ENCODE measurements at places on chromosomes 7 and 10. TPM values are rescaled to one million over a fixed set of nuclear protein-coding genes. Genes with fewer than 3 reads are reported as not detected.

DNA sequence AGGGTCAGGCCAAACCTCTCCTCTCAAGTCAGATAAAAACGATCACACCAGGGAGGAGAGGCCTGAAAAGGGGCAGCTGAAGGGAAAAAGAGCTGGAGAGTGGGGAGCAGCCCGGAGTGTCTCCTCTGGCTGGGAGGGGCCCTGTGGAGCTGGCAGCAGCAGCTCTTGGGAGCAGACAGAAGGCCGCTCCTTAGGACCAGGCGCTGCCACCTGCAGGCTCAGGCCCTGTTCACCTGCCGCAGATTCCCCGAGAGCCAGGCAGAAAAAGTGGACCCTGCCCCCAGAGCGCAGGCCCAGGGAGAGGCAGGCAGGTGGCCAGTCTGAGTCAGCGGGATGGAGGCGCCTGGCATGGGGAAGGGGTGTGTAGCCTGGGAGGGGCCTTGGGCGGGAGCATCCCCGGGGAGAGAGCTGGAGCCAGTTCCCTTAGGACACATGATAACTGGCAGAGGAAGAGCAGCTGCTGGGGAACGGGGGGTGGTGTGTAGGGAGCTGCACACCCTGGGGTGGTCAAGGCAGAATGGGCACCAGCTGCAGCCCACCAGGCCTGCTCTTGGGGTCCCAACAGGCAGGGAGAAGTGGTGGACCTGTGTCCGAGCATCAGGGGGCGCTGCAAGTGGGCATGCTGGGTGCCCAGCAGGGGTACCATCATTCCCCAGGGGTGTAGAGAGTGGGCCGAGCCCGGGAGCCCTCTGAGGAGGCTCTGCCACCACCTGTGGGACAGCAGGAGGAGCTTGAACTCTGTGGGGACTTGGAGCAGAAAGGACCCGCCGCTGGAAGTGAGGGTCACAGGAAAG, 177.2 kb upstream of the RHEB start:
- H3K27me3 ChIP-seq, result no peaks in the 10 kb centered on the region
- no peak for DNase-seq
- H3K36me3 ChIP-seq, result no peaks in the 10 kb centered on the region
- H3K4me3 ChIP-seq, result no peak overlapping the region

DNA sequence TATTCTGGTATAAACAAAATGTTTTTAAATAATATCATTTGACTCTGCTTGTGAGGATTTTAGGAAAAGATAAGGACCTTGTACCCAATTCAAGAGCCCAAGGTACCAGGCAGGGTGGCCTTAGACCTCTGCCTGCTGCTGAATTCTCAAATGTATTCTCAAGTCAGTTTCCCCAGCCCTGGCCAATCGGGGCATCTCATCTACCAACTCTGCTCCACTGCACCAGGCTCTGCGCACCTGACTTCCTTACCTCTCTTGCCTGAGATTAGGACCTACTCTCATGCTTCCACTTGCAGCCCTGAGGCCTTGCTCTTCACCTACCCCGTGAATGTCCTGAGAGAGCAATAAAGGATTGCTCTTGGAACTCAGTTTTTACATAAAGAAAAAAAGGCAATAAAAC, 69.6 kb upstream of the EZH2 start:
- H3K4me1 ChIP-seq, result no peaks in the 10 kb centered on the region
- H3K4me3 ChIP-seq, result no peak overlapping the region
- H3K27ac ChIP-seq, result no peak overlapping the region

The GCK gene
- total RNA-seq, result 6.7 TPM

GRCh38 chr10:87918254-87918859, 54.9 kb downstream of the PTEN start:
- H3K27ac ChIP-seq, result no peak overlapping the region
- DNase-seq, result no peak
- H3K4me1 ChIP-seq, result peaks cover 37% of the 10 kb centered on the region
- no peaks in the 10 kb centered on the region for H3K27me3 ChIP-seq
- peaks cover 41% of the 10 kb centered on the region for H3K36me3 ChIP-seq
- no peak overlapping the region for H3K4me3 ChIP-seq

The KLF14 gene
- total RNA-seq, result 0.55 TPM

The ZPBP gene
- total RNA-seq, result not detected

DNA sequence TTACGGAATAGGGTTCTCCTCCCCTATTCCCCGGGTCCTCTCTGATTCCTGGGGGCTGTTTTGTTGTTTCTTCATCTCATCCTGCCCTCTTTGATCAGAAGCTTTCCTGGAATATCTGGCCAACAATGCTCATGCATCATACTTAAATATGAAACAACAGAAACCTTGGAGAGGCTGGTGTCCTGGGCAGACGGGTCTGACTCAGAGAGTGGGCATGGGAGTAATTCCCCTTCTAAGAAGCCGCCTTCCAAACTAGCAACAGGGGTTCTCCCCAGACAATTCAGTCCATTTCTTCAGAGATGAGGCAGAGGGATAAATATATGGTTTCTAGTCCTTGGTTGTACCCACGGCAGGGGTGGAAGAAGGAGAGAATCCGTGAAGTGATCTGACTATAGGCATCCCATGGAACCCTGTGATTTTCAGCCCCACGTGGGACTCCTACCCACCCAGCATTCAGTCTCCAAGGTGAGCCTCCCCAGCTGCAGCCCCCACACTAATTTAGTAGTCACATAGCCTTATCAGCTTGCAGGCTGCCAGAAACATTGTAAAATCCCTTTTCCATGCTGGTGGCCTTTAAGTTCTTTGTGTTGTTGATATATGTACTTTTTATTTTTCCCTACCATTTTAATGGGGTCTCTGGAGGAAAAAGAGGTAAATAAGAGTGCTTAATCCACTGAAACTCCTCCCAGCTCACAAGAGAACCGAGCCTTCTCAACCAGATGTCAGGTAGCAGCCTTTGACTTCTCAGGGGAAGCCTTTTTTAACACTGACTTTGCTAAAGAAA, 119.2 kb downstream of the SFMBT2 start:
- H3K27me3 ChIP-seq, result peaks cover 46% of the 10 kb centered on the region
- H3K4me3 ChIP-seq, result no peak overlapping the region
- no peak overlapping the region for H3K27ac ChIP-seq

- no peaks in the 10 kb centered on the region for H3K4me1 ChIP-seq
- H3K27ac ChIP-seq, result no peak overlapping the region
- no peak for DNase-seq
- H3K27me3 ChIP-seq, result no peaks in the 10 kb centered on the region
Measured at GRCh38 chr7:96400518-96400917, 78.6 kb upstream of the SLC25A13 start.

DNA sequence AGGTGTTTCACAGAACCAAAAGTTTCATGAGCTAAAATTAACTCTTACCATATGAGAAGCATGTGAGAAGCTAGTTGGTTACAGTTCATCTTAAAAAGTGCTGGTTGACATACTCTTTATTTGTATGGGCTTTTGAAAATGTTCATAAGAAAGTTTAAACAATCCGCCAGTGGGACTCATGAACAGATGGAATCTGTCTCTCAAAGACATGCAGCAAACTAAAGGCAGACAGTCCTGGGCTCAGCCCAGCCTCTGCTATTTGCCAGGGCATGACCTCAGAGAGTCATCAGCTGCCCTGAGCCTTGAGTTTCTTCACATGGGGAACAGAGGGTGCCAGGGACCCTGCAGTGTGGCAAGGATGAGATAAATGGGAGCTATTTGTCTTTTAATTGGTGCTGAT, 3.2 kb downstream of the PYROXD2 start:
- H3K27me3 ChIP-seq, result no peaks in the 10 kb centered on the region
- no peak for DNase-seq
- H3K4me3 ChIP-seq, result no peak overlapping the region

DNA sequence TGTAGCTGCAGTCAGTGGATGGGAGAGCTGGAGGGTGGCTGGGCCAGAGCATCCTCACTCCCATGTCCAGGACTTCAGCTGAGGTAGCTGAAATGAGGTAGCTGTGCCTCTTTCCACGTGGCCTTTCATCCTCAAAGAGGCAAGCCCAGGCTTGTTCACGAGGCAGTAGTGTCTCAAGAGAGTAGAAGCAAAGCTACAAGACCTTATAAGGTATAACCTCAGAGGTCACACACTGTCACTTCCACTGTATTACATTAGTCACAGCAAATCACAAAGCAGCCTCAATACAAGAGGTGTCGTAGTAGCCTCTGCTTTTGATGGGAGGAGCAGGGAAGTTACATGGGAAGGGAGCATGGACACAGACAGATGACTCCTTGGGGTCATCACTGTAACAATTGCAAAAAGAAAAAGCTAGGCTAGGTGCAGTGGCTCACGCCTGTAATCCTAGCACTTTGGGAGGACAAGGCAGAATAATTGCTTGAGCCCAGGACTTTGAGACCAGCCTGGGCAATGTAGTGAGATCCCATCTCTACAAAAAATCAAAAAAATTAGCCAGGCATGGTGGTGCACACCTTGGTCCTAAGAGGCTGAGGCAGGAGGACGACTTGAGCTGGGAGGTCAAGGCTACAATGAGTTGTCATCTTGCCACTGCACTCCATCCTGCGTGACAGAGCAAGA, 97.5 kb downstream of the SKIDA1 start:
- H3K36me3 ChIP-seq, result peaks cover 9% of the 10 kb centered on the region
- DNase-seq, result no peak
- H3K27me3 ChIP-seq, result no peaks in the 10 kb centered on the region

- no peaks in the 10 kb centered on the region for H3K27me3 ChIP-seq
- H3K4me1 ChIP-seq, result peaks cover 42% of the 10 kb centered on the region
- peak overlapping the region; percentile 70 for H3K27ac ChIP-seq
- peak; percentile 87 for DNase-seq
Measured at GRCh38 chr10:77846718-77847311, 79.7 kb downstream of the DLG5 start.

- no peak for DNase-seq
- no peak overlapping the region for H3K27ac ChIP-seq
- H3K36me3 ChIP-seq, result peaks cover 3% of the 10 kb centered on the region
- H3K27me3 ChIP-seq, result no peaks in the 10 kb centered on the region
- H3K4me1 ChIP-seq, result no peaks in the 10 kb centered on the region
- H3K4me3 ChIP-seq, result no peak overlapping the region
Measured at GRCh38 chr7:36357054-36357453, 32.6 kb upstream of the ANLN start.

DNA sequence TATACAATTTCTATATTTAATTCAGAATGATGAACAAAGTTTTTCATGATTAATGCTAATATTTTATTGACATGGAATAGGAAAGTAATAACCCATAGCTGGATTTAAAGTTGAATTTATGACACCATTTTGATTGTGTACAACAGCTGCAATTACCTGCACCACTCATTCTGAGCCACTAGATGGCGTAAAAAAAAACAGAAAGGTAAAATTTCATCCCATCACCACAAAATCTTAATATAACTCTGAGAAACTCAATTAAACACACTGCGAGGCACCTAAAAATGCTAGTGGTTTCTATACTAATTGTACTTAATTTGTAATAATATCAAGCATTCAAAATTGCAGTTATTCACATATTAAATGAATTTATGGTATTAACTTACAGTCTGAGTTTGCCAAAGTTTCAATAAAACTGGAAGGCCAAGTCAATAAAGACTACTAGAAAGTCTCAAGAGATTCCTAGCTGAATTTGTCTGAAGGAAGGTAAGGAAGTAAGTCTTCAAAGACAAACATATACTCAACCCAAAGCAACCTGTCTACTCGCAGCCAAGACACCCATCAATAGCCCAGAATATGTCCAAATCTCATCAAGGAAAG, 182.5 kb downstream of the SKAP2 start:
- H3K4me1 ChIP-seq, result peaks cover 36% of the 10 kb centered on the region
- H3K4me3 ChIP-seq, result no peak overlapping the region

The NUTM2E gene
- total RNA-seq, result 0.86 TPM
